ENCODE measurements at places on chromosomes 5 and 9. TPM values are rescaled to one million over a fixed set of nuclear protein-coding genes. Genes with fewer than 3 reads are reported as not detected.

DNA sequence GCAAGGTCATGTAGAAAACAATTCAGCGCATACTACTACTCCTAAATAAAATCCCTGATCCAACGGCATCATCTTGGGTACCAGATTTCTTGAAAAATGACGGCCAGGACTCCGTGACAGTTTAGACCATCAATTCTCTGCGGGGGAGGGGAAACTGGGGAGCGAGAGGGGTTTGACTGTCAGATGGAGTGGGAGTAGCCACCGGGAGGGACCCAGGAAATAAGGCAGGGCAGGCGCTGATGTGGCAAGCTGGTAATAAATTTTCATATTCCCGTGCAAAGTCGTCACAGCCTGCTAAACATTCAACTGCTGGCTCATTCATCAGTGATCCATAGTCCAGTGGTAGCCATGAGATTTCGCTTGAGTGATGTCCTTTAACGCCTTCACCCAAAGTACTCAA is 457 bp upstream of the CDH18 start:
- DNase-seq, result peak; percentile 37

GRCh38 chr5:68332556-68332955 is 117.0 kb downstream of the PIK3R1 start:
- DNase-seq, result no peak

- DNase-seq, result no peak
Observed at GRCh38 chr5:136057401-136058038, 28.7 kb downstream of the TGFBI start.

- DNase-seq, result no peak
Observed at GRCh38 chr9:27800159-27800558, 226.9 kb upstream of the C9orf72 start.

DNA sequence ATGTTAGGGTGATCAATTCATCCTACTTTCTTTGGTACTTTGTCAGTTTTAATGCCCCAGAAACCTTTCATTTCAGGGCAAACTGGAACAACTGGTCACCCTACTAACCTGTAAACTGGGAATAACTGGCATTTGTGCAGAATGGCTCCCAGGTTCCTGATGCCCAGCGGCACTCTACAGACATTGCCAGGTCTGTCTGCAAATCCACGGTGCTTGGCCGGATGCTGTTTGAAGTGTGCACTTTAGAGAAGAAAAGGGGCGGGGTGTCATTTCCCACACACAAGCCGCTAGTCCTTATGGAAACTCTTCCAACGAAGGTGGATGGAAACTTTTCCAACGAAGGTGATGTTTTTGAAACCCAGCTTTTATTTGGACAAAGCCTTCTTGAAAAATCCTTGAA is 49.9 kb upstream of the OTULINL start:
- no peak for DNase-seq

- no peak for DNase-seq
Observed at GRCh38 chr9:114261987-114262386, 60.9 kb upstream of the ORM1 start.

DNA sequence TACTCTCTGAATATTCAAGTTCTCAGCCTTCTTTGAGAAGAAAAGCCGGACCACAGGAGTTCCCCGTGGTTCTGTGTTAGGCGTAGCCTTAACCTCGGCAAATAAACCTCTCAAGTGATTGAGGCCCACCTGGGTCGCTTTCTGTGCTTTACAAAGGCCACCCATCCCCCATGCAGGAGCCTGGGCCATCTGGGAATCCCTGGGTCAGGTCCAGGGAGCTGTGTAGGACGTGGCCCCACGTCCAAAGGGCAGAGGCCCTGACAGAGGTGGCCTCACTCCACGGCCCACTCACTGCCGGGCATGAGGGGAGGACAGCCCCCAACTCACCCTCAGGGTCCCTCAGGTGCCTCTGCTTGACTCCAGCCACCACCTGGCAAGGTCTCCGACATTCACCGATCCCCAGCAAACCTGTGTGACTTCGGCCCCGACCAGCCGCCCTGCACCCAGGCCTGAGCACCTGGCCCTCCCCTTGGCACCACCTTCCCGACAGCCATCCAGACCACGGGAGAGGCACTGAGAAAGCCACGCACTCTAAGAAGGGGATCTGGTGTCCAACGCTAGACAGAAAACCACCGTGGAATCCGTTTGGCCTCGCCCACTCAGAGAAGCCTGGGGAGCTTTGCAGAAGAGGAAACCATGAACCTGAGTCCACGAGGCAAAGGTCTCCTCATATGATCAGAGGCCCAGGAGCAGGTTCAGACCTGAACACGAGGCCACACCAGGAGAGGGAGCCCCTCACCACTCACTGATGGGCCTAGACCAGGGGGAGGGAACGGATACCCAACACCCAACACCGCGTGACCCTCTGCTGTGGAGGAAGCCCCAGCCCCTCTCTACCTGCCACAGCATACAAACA is 4.5 kb downstream of the SLC12A7 start:
- peak; percentile 79 for DNase-seq

- no peak for DNase-seq
Observed at GRCh38 chr5:156456857-156457256, 129.9 kb downstream of the SGCD start.

DNA sequence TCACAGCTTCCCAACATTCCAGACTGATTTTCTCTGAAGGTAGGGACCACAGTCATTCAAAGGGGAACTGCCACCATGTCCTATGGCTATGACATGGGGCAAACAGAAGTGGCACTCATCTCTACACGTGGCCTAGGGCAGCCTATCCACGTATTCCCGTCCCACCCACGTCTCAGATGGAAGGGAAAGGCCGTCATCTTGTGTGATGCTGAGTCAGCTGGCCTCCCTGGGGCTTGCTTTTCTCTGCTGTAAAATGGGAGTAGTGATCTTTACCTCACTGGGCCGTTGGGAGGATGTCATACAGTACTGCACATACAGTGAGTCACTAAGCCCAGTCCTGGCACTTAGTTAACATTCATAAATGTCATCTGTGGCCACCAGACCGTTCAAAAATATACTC is 72.3 kb downstream of the RAPGEF1 start:
- peak; percentile 17 for DNase-seq

Gene WNK2
- polyA plus RNA-seq, result 1.5 TPM

Gene FGF10
- 0.19 TPM for polyA plus RNA-seq

Gene NSMF
- polyA plus RNA-seq, result 32.7 TPM

Gene CDO1
- polyA plus RNA-seq, result 1.7 TPM

Gene STPG3
- polyA plus RNA-seq, result not detected

Data from kidney (tissue), 22 donors.